ENCODE measurements at places on chromosomes 2 and 18.

- DNase-seq = no peak
Observed at GRCh38 chr18:27181726-27182125, 3.4 kb downstream of the CHST9 start.

GRCh38 chr18:49344096-49344495 is 116.3 kb downstream of the DYM start:
- no peak for DNase-seq

DNA sequence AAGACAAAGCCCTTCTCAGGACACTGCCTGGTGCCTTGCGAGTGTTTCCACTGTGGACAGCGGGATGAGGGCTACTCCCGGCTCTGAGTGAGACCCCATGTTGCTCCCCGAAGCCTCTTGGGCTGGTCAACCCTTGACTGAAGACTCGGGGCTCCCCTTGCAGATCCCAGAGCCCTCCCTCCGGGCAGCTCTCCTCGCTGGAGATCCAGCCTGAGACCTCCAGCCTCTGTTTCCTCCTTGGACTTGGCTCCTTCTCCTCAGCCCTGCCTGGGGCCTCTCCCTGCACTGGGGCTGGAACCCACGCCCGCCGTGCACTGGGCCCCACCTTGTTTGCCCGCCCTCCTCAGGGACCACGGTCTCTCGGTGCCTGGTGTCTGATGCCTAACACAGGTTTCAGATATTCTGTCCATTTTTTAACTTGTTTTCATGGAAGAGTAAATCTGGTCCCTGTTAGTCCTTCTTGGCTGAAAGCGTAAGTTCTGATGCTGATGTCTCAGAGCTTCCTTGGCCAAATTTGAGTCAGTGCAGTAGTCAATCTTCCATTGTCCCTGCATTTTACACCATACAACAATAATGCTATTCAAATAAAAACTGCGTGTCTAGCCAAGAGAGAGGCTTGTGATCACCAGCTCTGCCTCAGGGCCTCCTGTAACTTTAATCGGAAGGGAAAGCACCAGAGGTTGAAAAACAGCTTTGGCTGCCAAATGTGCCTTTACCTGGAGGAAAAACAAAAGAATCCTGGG is 139.3 kb upstream of the CTDP1 start:
- DNase-seq = no peak

DNA sequence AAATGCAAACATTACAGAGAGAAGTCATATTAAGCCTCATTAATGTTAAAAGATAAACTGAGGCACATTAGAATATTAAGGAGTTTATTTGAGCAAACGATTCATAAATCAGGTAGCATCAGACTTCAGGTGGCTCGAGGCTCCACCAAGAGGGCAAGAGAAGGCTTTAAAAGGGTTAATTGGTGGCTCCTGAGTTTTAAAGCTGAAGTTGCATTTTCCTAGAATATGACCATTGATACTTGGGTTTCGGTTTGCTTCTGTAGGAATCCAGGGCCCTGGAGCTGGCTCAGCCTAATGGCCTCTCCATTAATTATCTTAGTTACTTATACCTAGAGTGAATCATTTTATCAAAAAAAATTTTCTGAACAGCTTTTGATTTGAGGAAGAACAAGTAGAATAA is 123.7 kb upstream of the NABP1 start:
- DNase-seq = no peak

- DNase-seq = no peak
Observed at GRCh38 chr2:9102861-9103662, 99.6 kb upstream of the MBOAT2 start.

DNA sequence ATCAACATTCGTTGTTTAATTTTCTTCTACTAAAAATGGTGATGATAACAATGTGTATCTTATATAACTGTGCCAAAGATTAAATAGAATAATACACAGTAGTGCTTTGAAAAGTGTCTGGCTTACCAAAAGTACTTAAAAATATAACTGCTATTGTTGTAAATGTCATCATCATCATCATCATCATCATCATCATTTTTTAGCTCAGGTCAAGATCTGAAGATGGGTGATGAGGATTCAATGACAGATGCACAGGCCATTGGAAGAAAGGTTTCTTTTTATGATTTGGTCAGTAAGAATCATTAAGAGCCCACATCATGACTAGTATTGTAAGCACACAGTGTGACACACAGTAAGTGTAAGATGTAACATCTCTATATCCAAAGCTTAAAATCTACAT is 795.2 kb downstream of the SLC4A3 start:
- no peak for DNase-seq

DNA sequence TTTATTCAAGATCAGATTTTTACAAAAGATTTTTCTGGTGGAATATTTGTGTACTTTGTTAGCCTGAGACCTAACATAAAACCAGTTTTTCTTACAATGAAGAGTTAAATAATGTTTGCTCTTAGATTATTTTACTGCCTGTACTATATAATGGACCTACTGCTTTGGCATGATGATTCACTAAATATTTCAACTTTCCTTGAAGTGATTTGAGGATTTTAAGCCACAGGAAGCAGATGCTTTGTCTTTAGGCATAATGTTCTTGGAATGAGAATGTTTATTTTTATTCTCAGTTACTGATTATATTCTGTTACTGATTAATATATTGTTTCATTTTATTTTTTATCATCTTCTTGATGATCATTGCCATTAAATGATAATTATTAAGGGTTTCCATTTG is 175.3 kb upstream of the LRP1B start:
- DNase-seq = no peak

DNA sequence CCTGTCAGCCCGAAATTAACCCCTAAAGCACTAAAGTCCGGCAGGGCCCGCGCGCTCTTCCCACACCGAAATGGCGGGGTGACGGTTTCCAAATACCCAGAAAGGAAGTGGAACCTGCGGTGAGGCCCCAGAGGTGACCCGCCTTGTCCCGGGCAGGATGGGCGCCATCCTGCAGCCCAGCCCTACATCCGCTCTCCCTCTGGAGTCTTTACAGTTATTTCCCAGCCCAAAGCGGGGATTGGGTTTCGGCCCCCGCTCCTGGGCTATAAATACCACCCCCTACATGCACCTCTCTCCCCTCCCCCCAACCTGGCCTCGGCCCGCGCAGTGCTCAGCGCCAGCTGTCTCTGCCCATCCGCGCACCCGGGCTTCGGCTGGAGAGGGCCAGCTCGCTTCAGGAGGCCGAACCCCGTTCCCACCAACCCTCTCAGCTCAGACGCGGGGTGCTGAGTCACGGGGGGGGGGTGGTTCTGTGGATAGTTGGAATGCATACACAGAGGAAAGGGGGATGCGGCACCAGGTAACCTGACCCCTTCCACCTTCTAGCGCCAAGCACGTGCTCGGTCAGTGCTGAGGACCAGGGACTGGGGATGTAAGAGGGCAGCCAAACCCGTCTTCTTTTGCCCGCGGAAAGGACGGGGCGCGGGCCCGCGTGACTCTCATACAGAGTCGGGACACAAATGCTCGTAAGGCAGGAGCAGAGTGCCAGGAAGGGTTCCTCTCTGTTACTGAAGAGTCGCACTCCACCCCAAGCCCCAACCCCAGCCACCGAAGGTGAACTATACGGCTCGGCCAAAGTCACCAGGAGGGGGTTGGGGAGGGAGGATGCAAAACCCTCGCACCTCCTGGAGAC is at the start of gene TUBA4B:
TUBA4B (plus strand) TSS at position 344 of the 853 bp plus-strand sequence; CDS start at position 509, 165 bp downstream.
- peak; percentile 31 for DNase-seq

DNA sequence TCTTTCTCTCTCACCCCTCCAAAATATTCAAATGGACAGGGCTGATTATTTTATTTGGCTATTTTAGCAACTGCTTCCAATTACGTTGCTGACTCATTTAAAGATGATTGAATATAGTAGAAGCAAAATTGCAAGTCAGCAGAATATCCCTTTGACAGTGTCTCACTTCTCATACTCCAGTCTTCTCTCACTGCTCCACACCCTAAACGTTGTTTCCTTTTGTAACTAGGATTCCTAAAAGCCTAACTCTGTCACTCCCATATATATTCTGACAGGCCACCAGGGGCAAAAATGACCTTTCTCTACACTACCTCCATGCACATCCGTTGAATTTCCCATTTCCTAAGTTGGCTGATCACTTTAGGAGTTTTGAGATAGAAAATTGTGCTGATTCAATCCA is 351.1 kb downstream of the RND3 start:
- no peak for DNase-seq

GRCh38 chr2:101119431-101119830 is 31.8 kb downstream of the TBC1D8 start:
- DNase-seq = no peak

DNA sequence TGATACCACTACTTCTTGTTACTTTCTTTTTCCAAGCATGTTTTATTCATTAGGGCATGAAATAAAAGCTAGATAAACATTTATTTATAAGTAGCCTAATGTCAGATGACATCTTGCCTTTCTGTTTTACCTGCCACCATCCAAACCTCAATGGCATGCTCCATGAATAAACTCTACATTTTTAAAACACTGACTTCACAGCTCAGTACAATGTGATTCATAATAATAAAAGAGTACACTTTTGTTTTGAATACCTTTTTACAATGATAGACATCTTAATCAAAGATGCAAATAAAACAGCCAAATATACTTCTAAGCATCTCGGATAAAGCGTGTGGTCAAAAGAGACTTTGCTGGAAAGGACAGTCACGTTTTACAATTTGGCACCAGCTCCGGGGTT is 88.2 kb downstream of the SPRED2 start:
- no peak for DNase-seq

DNA sequence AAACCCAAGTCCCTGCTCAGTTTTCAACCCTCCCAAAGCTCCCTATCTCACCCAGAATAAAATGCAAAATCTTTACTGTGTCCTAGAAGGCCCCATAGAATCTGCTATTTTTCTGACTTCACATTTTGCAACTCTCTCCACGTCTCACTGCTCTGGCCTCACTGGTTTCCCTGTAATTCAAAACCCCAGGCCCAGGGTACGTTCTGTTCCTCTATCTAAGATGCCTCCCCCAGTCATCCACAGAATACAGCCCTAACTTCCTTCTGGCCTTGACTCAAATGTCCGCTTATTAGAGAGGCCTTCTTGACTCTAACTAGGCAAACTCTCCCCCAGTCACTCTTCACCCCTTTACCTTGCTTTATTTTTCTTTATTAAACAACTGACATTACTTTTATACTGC is 42.0 kb downstream of the FAM161A start:
- no peak for DNase-seq

- DNase-seq = no peak
Observed at GRCh38 chr2:23508066-23508390, 123.0 kb downstream of the KLHL29 start.

DNA sequence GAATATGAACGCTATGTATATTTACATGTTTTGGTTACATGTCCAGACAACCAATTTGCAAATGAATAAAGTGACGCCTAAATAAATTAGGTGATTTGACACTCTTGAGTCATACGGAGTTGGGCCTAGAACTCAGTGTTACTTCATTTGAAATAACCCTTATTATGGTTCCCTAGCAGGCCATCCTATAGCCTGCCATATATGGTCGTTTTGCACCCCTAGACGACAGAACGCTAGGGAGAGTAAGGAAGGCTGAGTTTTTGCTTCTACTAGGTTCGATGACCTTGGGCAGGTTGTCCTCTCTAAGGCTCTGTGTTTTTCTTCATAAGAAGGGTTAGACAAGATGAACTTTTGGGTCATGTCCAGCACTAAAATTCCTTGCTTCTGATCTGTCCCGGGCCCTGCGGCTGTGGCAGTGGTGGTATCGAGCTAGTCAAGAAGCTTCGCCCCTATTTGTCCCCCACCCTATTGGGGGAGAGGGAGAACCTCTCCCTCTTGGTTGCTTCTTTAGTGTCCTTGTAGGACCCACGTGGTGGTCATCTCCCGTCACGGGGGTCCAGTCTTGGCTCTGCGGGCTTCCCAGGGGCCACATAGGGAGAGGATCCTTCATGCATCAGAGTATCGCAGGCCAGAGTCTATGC is 574 bp upstream of the EML4 start:
- DNase-seq = no peak

DNA sequence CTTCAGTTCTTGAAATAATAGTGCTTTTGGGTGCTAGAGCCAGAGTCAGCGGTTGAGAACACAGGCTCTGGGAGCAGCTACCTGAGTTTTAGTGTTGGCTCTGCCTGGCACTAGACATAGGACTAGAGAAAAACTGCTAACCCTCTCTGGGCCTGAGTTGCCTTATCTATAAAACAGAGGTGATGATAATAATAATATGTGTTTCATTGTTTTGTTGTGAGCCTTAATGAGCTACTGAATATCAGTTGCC is 391.7 kb downstream of the PTPRM start:
- DNase-seq = no peak

GRCh38 chr2:68589963-68590362 is 53.4 kb upstream of the PROKR1 start:
- DNase-seq = no peak

DNA sequence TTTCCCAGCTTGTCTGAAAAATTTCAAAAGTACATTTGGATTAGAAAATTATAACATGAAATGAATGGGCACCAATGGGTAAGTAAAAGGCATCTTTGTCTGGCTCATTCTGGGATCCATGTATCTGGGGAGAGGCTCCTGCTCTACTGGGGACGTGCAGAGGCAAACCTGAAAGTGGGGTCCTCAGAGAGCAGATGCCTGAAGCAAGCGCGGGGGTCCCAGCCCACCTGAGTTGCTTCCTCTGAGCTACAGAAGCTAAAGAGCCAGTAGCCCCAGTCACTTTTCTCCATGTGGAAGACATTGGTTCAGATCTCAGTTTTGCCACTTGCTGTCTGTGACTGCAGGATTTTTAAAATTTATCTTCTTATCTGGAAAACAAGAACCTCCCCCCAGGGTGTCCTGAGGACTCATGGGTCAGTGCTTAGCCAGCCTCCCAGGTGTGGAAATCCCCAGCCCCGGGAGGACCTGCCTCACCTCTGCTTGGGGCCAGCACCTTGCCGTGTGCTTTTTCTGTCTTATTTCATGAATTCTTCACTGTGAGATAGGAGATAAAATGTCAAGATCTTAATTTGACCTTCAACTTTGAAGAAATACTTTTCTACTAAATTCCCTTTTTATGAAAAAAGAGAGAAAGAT is 25.1 kb upstream of the ODC1 start:
- no peak for DNase-seq

- DNase-seq = no peak
Observed at GRCh38 chr18:64979791-64980190, 771.0 kb upstream of the CDH7 start.

- DNase-seq = no peak
Observed at GRCh38 chr18:76462326-76462694, 32.7 kb downstream of the ZNF516 start.

- DNase-seq = no peak
Observed at GRCh38 chr2:208280234-208280633, 14.2 kb downstream of the PIKFYVE start.

GRCh38 chr2:239700686-239701345 is 300.0 kb upstream of the HDAC4 start:
- DNase-seq = no peak

- DNase-seq = no peak
Observed at GRCh38 chr2:69636395-69636794, 7.1 kb downstream of the AAK1 start.

DNA sequence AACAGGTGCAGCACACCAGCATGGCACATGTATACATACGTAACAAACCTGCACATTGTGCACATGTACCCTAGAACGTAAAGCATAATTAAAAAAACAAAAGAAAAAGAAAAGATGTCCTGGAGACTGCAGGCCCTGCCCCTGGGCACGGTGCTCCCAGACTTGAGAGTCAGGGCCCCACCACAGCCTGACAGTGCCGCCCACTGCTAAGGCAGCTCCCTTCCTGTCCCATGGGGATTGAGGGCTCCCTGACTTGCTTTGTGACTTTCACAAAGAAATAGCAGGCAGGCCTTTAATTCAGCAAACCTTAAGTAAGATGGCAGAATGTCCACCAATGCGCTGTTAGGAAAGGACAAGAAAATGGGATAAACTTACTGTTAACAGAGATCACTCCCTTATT is 116.8 kb downstream of the NDUFA10 start:
- DNase-seq = no peak
